ENCODE measurements at places on chromosomes 2 and 18. TPM values are rescaled to one million over a fixed set of nuclear protein-coding genes. Genes with fewer than 3 reads are reported as not detected.

PSMA8 gene
- not detected for total RNA-seq

DCDC2C gene
- total RNA-seq, result not detected

FZD7 gene
- total RNA-seq, result 30.3 TPM

CDH20 gene
- 0.13 TPM for total RNA-seq

NPPC gene
- total RNA-seq, result not detected

CCL20 gene
- total RNA-seq, result 14.0 TPM

CHRNG gene
- 3.3 TPM for total RNA-seq

C2orf78 gene
- total RNA-seq, result not detected

KCNG2 gene
- total RNA-seq, result 4.7 TPM

CAPN14 gene
- not detected for total RNA-seq

KLHL14 gene
- total RNA-seq, result not detected

CCDC74A gene
- 17.2 TPM for total RNA-seq

IL36A gene
- total RNA-seq, result not detected

NDC80 gene
- 6.0 TPM for total RNA-seq

MEX3C gene
- total RNA-seq, result 35.6 TPM

COLEC11 gene
- 3.5 TPM for total RNA-seq

SNTG2 gene
- not detected for total RNA-seq

SNORC gene
- total RNA-seq, result 6.8 TPM

SLC9A2 gene
- not detected for total RNA-seq

AQP12B gene
- not detected for total RNA-seq

SGPP2 gene
- total RNA-seq, result 0.48 TPM

TMEM163 gene
- total RNA-seq, result 0.13 TPM

FBXO48 gene
- 0.65 TPM for total RNA-seq

CYP26B1 gene
- total RNA-seq, result 0.08 TPM

RPRM gene
- not detected for total RNA-seq

DRC1 gene
- not detected for total RNA-seq

INO80B gene
- total RNA-seq, result 23.9 TPM

PGAP1 gene
- total RNA-seq, result 16.4 TPM

MMADHC gene
- 137 TPM for total RNA-seq

GPR75 gene
- total RNA-seq, result 0.52 TPM

AQP12A gene
- not detected for total RNA-seq

LRP2 gene
- total RNA-seq, result not detected

EVX2 gene
- not detected for total RNA-seq

DYSF gene
- 4.3 TPM for total RNA-seq

RND3 gene
- total RNA-seq, result 63.7 TPM

CCDC142 gene
- 8.4 TPM for total RNA-seq

PRSS56 gene
- total RNA-seq, result not detected

KIF5C gene
- 0.24 TPM for total RNA-seq

APOB gene
- not detected for total RNA-seq

GAREM2 gene
- total RNA-seq, result 1.9 TPM

M1AP gene
- total RNA-seq, result not detected

OSBPL6 gene
- total RNA-seq, result 2.9 TPM

SAG gene
- not detected for total RNA-seq

SERPINB4 gene
- total RNA-seq, result 0.64 TPM

POTEC gene
- not detected for total RNA-seq

HAAO gene
- total RNA-seq, result 2.7 TPM

ALLC gene
- total RNA-seq, result not detected

Data from epithelial cell of alveolus of lung (primary cell).